ENCODE measurements at places on chromosomes 1 and 21. TPM values are rescaled to one million over a fixed set of nuclear protein-coding genes. Genes with fewer than 3 reads are reported as not detected.

GRCh38 chr21:42770717-42771502 is 108.4 kb downstream of the WDR4 start:
- no peak for DNase-seq

DNA sequence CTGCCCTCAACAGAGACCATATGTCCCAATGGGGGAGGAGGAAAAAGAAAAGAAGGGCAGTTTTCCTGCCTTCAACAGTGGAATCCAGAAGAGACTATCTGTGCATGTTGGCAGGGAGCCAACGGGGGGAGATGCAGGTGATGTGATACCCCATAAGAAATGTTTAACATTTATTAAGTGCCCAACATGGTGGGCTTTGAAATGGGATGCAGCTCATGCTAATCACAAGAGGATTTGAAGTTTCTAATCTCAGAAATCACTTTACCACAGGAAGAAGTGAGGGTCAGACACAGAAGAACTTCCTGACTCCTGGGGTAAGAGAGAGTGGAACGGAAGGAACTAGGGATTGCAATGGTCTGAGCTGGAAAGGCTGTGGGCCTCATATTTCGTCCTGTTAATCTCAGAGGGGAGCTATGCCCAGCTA is 16.2 kb downstream of the CSRP1 start:
- DNase-seq, result no peak

Gene FAM20B
- 91.1 TPM for total RNA-seq

DNA sequence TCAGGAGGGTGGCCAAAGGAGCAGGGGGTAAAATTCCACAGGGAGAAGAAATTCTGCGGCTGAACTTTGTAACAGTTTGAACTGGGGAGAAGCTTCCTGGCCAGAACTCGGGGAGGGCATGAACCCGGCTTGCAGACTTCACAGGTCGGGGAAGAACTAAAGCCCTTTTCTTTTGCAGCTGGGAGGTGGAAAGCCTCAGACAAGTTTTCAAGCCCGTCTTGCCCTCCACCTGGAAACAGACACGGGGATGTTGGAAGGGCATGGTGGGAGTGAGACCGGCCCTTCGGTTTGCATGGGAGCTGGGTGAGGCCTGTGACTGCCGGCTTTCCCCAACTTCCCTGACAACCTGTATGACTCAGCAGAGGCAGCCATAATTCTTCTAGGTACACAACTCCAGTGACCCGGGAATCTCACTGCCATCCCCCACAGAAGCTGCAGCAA is 11.3 kb downstream of the THEM4 start:
- DNase-seq, result no peak

Gene HENMT1
- total RNA-seq, result 5.7 TPM

- no peak for DNase-seq
Measured at GRCh38 chr1:81600878-81601622, 199.7 kb upstream of the ADGRL2 start.

DNA sequence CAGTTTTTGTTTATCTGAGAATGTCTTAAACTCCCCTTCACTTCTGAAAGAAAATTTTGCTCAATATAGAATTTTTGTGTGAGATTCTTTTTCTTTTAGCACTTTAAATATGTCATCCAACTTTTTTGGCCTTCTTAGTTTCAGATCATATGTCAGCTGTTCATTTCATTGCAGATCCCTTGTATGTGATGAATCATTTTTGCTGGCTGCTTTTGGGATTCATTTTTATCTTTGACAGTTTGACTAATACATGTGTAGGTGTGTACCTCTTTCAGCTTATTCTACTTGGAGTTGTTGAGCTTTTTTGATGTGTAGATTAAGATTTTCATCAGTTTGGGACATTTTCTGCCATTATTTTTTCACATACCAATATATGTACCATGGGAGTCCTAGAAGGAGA is 156.8 kb downstream of the FASLG start:
- DNase-seq, result no peak

Gene ZNF687
- total RNA-seq, result 16.7 TPM

Gene LIN28A
- not detected for total RNA-seq
